ENCODE measurements at places on chromosomes 5 and 9.

DNA sequence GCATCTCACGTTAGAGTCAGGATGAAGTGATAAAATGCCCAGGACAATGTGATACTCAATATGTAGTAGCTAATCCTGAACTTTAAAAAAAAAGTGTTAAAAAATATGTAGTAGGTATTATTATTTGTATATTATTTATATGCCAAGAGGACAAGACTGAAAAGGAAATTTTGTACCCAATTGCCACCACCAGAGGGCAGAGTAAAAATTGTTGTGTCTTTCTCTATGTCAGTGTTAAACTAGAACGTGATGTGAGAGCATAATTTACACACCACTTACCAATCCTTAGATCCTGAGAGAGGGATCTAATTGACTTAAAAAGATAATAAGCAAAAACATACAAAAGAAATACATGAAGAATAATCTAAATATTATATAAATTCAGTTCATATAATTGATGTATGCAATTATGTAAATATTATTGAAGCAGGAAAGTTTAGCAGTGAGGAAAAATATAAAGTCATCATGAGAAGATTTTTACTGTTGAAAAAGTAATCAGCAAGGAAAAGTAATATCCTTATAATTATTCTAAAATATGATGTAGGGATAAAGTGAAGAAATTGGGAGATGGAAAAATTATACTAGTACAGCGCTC lies 288.9 kb downstream of the RAB3C start:
- no peak for DNase-seq

GRCh38 chr9:26158631-26159150 lies 480.4 kb upstream of the TUSC1 start:
- no peak for DNase-seq

- peak; percentile 35 for DNase-seq
Measured at GRCh38 chr5:40410964-40411635, 268.6 kb upstream of the PTGER4 start.

DNA sequence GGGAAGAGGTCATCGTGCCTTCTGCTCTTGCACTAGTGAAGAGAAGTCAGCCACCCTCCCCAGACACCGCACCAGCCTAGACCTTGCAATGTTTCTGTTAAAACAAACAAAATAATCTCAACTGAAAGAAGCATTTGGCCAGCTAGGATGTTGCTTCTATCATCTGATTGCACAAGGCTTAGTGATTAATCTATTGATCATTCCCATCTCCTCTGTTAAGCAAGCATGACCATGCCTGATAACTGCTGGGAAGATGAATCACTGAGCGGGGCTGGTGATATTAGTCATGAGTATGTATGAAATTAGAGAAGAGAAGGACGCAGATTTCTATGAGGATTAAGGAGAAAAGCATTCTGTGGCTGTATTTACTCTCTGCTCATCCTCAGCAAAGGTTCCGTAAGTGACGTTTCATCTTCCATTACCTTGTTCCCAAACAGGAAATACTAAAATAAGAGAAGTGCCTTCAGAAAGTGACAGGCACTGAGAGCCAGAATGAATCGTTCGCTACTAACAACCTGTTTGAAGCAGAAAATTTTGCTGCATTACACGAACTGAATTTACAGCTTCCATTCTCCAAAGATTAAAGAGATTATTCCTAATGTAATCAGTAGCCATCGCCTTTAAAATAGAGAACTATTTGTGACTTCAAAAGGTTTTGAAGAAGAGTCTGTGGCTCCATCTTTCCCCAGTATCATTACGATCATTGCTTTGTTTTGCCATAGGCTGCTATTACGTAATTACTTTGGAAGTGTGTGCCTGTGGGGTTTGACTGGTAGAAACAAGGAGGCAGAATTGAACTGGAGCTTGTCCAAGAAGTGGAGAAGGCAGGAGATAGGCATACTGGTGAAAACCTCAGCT lies 219.1 kb downstream of the MED10 start:
- peak; percentile 90 for DNase-seq

GRCh38 chr5:158270996-158271554 lies 412.1 kb upstream of the CLINT1 start:
- peak; percentile 57 for DNase-seq

DNA sequence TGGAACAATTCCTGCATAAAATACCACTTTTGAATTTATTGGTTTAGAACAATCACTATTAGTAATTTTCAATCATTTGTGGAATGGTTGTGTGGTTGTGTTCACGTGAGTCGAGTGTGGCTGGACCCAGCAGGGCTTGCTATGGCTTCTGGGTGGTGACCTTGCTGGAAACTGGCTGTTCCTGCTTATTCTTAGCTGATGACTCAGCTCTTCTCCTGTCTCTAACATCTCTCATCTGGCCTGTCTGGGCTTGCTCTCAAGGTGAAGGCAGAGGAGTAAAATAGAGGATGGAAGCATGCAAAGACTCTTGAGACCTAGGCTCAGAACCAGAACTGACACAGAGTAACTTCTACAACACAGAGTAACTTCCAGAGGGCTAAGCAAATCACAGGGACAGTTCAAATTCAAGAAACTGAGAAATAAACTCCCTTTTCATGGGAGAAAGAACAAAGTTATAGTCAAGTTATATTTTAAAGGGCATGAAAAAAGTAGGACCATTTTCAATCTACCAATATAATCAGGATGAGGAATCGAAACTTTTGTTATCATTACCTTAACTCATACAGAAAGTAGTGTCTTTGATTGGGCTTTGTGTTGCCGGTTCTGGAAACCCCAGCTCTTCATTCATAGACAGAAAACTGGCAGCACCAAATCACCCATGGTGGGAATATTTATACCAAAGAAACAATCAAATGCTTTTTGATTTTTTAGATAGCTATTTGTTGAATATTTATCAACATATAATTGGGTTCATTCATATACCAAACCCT lies 665.1 kb downstream of the CDH18 start:
- DNase-seq, result no peak

GRCh38 chr5:65938256-65938655 lies 11.9 kb downstream of the ERBIN start:
- DNase-seq, result no peak

DNA sequence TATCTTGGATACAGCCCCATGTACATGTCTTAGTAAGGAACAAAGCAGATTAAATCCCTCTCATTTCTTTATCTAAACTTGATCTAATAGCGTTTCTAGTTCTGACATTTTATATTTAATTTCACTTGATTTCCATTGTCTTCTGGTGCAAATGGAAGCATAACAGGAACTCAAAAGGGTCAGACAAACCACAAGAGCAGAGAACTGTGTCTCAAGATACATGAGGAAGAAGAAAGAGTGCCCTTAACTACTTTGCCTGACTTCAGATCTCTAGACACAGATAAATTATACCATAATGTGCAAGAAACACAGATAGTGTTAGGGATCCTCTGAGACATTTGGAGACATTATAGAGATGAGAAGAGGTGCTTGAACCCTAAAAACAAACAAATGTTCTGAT lies 20.7 kb upstream of the STX17 start:
- DNase-seq, result no peak

DNA sequence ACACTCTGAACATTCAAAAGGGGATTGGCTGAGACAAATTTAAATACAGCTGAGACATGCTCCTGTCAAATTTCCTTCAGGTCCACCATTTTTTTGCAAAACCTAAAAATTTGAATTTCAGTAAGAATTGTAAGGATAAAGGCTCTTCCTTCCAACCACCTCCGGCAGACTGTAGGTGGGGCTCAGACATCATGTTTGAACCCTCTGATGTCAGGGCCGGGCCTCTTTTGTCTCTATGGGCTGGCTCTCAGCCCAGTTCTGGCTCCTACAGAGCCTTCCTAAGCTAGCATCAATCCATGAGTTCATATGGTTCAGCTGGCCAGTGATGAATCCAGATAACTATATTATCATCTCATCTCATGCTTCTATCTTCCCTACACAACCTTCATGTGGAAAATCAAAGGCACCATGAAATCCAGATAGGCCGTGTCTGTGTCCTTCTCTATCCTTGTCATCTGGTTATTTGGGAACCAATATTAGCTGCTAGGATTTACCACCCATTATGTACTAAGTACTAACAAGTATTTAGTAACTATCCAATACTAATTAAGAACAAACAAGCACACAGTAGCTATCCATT lies 44.2 kb downstream of the NIPSNAP3B start:
- peak; percentile 21 for DNase-seq

GRCh38 chr9:22142671-22143070 lies 133.6 kb upstream of the CDKN2B start:
- DNase-seq, result no peak
